ENCODE measurements at places on chromosomes 3 and 15.

GRCh38 chr3:132911741-132912415 is 126.3 kb upstream of the TMEM108 start:
- no peak for DNase-seq

DNA sequence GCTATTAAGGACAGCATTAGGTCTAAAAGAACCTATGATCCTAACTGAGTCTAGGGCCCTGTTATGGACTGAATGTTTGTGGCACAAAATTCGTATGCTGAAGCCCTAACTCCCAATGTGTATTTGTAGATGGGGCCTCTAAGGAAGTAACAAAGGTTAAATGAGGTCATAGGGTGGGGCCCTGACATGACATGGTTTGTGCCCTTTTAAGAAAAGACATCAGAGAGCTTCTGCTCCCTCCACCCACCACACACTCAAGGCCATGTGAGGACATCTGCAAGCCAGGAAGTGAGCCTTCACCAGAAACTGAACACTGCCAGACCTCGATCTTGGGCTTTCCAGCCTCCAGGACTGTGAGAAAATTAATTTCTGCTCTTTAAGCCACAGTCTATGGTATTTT is 49.2 kb downstream of the PHC3 start:
- no peak for DNase-seq

GRCh38 chr3:11634081-11634635 is 9.6 kb downstream of the VGLL4 start:
- peak; percentile 19 for DNase-seq

GRCh38 chr3:123755085-123755484 is 129.0 kb downstream of the MYLK start:
- DNase-seq: no peak
